ENCODE measurements at places on chromosomes 13 and 19.

GRCh38 chr19:29530540-29531457 is 5.0 kb downstream of the VSTM2B start:
- no peak for DNase-seq

DNA sequence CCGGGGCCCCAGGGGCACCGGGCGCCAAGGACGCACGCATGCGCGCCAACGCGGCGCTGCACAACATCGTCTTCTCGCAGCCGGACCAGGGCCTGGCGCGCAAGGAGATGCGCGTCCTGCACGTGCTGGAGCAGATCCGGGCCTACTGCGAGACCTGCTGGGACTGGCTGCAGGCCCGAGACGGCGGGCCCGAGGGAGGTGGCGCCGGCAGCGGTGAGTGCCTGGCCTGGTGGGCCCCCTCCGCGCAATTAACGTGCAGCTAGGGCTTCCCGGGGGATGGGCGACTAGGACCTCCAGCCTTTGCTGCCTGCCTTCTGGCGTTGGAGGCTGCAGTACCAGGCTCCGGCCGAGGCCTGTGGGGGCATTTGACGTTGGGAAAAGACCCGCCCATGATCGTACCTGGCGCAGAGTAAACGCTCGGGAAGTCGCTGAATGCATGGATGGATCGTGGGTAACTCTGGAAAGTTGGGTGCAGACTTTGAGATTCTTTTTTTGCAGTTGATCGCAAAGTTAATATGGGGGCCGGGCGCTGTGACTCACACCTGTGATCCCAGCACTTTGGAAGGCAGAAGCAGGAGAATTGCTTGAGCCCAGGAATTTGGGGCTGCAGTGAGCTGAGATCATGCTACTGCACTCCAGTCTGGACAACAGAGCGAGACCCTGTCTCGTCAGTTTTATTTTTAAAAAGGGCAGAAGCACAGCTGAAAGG is 7.3 kb downstream of the APC2 start:
- DNase-seq = no peak

GRCh38 chr19:48398102-48398374 is 4.6 kb downstream of the GRIN2D start:
- DNase-seq = no peak

GRCh38 chr13:34176633-34177032 is 358.7 kb downstream of the RFC3 start:
- DNase-seq = no peak

- DNase-seq = no peak
Measured at GRCh38 chr19:2552859-2553258, 76.9 kb downstream of the GADD45B start.

GRCh38 chr13:72527333-72527732 is 200.1 kb downstream of the MZT1 start:
- DNase-seq = no peak

- DNase-seq = no peak
Measured at GRCh38 chr13:91762957-91763356, 364.5 kb downstream of the GPC5 start.

DNA sequence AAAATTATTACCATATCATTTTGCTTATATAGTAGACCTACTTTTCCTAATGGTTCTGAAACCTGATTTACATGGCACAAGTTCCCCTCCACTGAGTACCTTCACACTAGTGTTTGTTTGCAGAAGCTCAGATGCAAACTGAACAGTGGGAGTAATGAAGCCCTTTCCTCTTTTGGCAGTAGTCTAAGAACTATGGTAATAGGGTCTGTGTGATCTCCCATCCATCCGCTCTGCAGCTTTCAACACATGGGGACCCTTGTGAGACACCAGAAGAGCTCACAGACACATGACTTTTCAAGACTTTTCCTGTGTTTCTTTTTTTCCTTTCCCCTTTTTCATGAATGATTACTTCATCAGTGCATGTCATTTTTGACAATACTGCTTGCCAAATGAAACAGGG is 336.0 kb downstream of the ATP8A2 start:
- DNase-seq = no peak

- no peak for DNase-seq
Measured at GRCh38 chr13:108850691-108851090, 221.3 kb downstream of the MYO16 start.

- DNase-seq = no peak
Measured at GRCh38 chr13:20053016-20053415, 94.5 kb downstream of the ZMYM2 start.

DNA sequence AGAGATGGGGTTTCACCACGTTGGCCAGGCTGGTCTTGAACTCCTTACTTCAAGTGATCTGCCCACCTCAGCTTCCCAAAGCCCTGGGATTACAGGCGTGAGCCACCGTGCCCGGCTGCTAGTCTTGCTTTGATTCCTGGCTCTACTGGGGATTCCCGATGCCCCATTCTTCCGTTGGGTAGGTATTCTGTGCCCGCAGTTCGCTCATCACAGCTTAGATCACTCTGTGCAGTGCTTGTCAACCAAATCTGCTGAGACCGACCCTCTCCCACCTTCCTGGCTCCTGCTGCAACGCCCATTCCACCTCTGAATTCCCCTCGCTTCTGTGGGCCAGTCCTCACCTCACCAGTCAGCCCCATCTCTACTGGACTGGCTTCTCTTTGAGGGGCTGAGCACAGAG is 4.6 kb upstream of the ZNF414 start:
- DNase-seq = no peak

DNA sequence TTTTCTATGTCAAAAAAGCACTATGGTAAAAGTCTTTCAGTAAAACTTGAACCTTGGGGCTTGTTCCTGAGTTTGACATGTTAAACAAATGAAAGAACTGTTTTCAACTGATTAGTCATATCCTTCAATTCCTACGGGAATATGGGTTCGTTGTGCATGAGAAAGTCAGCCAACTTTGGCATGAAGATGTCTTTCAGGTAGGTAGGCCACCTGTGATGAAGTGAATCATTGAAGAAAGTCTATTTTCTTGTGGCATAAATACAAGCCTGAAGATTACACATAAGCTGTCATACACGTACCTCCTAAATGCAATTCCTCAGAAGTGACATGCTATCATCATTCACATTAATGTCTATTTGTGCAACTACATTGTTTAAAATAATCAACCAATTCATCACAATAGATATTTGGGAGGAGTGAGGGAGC is 513.0 kb downstream of the IRS2 start:
- no peak for DNase-seq

All from RWPE2 (cell line).